AG09319 (cell line): ENCODE measurements at places on chromosomes 3 and 15.

DNA sequence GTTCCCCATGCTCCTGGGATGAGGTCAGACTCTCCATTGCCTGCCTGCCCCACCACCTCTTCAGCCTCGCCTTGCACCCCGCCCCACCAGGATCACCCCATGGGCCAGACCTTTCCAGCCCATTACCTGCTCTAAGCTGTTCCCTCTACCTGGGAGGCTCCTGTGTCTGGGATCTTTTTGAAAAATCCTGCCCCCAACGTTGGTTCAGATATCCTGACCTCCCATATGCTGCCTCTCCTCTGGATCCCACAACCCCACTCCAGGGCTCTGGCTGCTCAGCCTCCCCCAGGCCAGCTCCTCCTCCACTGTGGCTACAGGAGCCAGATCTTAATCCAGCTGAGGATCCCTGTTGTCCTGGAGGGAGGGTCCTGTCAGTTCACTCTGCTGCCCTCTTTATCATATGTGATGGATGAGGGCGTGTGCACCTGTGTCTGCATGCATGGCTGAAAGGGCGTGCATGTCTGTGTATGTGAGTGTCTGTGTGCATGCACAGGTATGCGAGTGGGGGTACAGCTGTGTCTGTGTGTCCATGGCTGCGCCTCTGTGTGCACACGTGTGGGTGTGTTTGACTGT, 21.7 kb upstream of the ALAS1 start:
- DNase-seq = no peak

- DNase-seq = no peak
Measured at GRCh38 chr3:53703630-53704362, 142.4 kb downstream of the CHDH start.

DNA sequence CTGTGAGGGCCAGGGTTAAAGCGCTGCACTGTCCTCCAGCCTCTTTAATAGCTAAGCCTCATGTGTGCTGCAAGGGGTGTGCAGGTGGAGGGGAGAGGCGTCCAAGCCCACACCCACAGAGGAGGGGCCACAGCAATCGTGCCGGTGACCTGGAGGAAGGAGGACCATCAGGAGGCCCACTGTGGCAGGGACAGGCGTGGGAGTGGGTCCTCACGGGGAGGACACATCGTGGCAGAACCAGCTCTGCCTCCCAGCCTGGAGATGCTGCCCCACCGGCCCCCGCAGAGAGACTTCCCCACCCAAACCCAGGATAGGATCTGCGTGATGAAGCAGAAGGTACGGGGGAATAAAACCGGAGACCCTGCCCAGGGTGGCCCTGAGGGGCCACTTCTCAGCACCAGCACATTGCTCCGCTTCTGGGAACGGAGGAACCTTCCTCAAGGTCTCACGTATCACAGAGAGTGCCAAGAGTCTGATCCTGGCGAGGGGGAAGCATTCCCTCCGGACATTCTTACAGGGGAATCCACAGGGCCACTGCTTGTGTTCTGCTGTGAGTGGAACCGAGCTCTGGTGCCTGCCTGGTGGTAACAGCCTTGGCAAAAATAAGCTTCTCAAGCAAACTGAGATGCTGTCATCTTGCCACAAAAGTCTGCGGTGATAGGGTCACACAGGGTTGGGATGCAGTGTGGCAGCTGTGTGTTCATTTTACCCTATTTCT, 199.8 kb downstream of the XXYLT1 start:
- no peak for DNase-seq

- DNase-seq = no peak
Measured at GRCh38 chr3:48511551-48511950, 7.6 kb upstream of the SHISA5 start.

DNA sequence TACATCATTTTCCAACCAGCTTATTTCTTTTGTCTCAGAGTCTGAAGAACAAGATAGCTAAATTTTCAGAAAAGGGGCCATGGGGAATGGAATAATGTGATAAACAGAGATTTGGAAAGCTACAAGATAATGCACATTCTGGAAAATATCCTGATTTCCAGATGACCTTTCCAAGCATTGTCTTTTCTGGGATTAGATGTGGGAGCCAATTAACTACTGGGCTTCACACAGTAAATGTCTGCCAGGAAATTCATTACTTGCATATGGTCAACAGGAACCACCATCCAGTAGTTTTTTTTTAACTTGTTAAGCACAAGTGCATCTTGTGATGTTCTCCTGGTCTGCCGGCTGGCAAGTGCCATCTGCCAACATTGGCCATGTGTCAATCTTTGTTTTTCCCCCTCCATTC, 131.1 kb upstream of the BFSP2 start:
- DNase-seq = no peak

GRCh38 chr3:100748220-100748619, 38.9 kb downstream of the TFG start:
- DNase-seq = no peak

- no peak for DNase-seq
Measured at GRCh38 chr3:188649521-188649920, 495.6 kb downstream of the LPP start.

GRCh38 chr3:105352976-105353375, 13.7 kb upstream of the ALCAM start:
- DNase-seq = no peak

- no peak for DNase-seq
Measured at GRCh38 chr3:134749174-134749573, 45.9 kb upstream of the EPHB1 start.

DNA sequence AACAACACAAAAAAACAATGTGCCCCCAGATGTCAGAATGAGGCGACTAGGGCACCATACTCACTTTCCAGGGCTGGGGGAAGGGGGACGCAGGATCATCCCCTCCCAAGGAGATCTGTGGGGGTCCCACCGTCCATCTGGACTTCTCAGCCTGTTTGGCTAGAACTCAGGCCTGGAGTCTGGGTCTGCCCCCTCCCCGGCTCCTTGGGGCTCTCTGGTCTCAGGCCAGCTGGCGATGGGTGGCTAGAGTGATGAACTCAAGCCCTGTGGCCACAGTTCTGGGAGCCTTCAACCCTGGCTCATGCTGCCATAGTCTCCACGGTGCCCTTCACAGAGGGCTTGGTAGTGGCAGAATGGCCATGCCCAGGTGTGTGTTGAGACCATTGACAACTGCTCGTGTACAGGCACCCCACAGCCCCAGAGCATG, 13.6 kb downstream of the ZBTB47 start:
- no peak for DNase-seq

GRCh38 chr3:19250959-19251610, 102.8 kb downstream of the KCNH8 start:
- no peak for DNase-seq

- peak; percentile 4 for DNase-seq
Measured at GRCh38 chr3:178966299-178967176, 105.1 kb downstream of the ZMAT3 start.

GRCh38 chr3:122392868-122393844, 9.2 kb downstream of the FAM162A start:
- no peak for DNase-seq

DNA sequence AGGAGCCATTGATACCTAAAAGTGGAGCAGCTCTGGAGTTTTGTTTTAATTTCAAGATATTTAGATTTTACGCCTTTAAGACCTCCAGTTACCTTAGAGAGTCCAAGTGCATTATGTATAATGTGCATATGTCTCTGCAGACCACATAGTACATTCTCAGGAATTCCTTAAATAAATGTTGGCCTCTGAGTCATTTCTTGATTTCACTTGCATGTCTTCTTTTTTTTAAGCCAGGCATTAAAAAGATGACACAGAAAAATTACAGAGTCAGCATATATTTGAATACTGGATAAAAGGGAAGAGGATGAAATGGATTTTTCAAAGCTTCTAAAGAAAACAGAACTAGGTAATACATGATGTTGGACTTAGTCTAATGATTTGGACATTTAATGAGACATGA, 125.2 kb downstream of the TMCO5A start:
- no peak for DNase-seq

GRCh38 chr3:44104668-44105321, 136.9 kb upstream of the TOPAZ1 start:
- no peak for DNase-seq

DNA sequence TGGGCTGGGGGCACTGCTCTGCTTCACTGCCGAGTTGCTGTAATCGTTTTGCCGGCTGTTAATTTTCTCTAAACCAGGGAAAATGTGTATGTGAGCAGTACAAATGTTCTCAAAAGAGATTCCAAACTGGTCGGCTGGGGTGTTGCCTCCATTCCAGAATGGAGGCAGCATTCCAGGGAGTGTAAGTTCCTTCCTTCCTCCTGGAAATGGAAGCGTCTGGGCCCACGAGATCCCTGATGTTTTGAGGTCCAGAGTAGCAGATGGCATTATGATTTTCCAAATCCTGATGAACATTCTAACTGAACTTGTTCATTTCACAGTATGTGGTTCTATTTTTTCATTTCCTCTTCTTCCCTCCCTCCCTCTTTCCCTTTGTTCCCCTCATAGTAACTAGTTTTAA, 64.4 kb upstream of the SKOR1 start:
- DNase-seq = no peak

DNA sequence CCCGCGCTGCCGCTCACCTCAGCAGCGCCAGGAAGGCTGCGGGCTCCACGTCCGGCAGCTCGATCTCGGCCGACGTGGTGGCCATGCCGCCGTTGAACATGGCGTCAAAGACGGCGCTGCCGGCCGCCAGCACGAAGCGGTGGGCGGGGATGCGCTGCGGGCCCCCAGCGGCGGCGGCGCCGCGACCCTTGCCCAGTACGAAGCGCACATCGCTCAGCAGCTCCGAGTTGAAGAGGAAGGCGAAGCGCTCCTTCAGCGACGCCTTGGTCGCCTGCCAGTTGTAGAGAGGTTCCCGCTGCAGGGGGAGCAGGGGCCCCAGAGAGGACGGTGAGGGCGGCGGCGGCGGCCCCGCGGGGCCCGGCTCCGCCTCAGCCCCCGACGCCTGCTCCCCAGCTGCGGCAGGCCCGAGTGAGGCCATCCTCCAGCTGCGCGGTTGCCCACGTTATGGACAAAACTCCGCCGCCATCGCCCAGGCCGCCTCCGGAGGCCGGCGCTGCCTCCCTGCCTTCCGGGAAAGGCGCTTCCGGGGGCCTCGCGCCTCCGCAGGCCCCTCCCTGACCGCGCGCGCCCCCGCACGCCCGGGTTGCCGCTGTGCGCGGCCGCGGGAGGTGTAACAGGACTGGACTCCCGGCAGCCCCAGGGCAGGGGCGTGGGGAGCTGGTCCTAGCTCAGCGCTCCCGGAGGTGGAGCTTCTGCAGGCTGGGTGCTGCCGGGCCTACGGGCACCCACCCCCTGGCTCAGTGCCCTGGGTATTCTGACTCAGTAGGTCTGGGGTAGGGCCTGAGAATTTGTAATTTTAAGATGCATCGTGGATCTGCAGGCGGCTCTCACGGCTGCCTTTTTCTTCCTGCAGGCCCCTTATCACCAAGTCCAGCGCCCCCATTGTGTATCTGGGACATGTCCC, at the start of gene BTBD1:
Gene BTBD1, minus strand, starts transcription at position 519 of the 904 bp plus-strand sequence. Its CDS starts 101 bp downstream, at position 418.
- DNase-seq = peak; percentile 91

- no peak for DNase-seq
Measured at GRCh38 chr15:82774496-82774895, 31.4 kb downstream of the FSD2 start.

DNA sequence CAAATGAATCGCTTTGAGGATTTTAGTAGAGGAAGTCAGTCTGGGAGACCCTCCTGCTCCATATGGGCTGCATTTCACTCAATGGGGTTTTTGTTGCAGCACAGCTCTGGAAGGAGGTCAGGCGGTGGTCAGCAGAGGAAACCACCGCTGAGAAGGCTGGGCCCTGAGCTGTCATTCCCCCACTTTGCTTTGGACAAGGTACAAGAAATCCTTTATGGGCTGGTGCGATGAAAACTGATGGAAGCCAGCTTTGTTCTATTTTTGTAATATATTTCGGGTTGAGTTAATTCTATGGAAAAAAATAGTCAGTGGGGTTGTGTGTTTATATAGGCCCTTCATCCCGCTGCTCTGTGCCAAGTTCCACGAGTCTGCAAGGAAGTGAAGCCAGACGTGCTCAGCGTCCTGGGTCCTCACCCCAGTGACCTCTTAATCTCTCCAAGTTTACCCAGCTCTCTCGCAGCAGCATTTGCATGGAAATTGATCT, 157.1 kb upstream of the TMC3 start:
- no peak for DNase-seq

DNA sequence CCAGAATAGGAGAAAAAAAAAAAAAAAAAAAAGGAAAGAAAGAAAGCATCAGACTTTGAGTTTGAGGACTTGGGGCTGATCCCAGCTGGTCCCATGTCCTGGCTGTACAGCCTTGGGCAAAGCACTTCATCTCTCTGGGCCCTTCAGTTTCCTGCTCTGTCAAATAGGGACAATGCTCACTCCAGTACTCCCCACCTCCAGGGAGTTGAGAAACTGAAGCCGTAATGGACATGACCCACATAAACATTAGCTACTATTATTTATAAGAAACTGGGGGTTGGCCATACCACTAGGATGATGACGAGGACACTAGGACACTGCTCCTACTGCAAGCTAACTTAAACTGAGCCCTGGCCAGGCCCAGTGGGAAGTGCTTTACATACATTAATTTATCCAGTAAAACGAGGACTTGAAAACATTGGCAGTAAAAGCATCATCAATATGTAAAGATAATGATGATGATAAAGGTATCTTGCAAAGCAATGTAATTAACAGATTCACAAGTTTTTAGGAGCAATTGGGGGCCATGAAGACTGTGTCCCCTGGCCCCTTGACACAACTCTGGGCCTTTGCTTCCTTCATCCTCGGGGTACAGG, 22.9 kb upstream of the SMAD6 start:
- no peak for DNase-seq

DNA sequence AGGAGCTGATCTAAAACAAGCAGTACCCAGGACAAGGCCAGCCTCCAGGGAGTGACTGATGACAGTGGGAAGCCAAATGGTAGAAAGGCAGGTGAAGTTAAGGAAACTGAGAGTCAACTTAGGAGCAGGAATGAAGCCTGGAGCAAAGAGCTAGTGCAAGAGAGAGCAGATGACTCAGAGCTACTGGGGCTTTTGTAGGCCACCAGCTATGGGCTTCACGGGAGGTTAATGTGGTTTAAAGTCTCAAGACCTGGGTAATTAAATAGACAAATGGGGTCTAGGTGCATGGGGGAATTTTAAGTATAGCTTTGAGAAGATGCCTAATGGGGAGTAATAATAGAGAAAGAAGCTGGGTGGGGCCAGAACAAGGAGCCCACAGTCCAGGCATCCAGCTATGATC, 3.1 kb downstream of the CD86 start:
- no peak for DNase-seq

GRCh38 chr3:87033205-87033604, 42.3 kb upstream of the VGLL3 start:
- no peak for DNase-seq

DNA sequence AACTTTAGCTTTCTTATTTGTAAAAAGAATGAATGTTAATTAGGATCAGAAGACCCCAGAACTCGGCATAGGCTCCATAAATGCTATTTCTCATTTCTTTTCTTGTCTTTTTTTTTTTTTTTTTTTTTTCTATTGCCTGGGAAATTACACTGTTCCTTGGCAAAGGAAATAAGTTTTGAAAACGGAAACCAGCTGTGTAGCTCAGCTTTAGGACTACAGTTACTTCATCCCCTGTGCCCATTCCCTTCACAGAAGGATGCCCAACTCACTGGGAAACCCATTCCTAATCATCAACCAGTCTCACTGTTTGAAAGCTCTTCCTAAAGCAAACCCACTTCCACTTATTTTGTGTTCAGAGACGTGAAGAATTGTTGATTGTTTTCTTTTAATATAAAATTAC, 254.0 kb upstream of the IL12A start:
- DNase-seq = no peak
